ENCODE measurements at places on chromosomes 6 and 20. TPM values are rescaled to one million over a fixed set of nuclear protein-coding genes. Genes with fewer than 3 reads are reported as not detected.

FAM135A gene
- 30.2 TPM for total RNA-seq

ZBTB46 gene
- 0.20 TPM for total RNA-seq

PGC gene
- not detected for total RNA-seq

DNA sequence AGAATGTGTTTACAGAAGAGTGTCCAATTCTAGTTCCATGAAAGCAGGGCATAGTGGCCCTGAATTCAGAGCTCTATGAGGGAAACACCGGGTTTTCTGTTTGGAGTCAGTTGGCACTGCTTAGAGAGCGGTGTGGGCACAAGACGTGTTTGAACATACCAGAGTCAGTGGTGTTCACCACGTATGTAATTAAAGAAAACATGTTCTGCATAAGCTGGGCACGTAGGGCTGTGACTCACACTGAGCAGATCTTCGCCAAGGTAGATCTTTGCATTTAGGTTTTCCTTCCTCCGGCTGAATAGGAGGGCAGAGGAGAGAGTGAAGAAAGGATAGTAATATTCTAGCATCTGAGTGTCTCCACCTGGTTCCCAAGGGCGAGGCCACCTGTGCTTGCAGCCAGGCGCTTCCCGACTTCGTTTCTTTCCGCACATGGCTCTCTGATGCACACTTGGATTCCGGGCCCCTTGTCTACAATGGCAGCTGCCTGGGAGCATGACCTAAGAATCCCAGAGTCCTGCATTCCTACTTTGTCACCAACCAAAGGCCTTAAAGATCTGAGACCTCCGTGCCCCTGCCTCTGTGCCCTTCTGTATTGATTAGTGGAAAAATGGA lies 136.2 kb downstream of the ERMARD start:
- DNase-seq, result no peak

IRAK1BP1 gene
- 11.3 TPM for total RNA-seq

GRCh38 chr20:39800548-39800947 lies 838.4 kb downstream of the DHX35 start:
- peak; percentile 12 for DNase-seq

DNA sequence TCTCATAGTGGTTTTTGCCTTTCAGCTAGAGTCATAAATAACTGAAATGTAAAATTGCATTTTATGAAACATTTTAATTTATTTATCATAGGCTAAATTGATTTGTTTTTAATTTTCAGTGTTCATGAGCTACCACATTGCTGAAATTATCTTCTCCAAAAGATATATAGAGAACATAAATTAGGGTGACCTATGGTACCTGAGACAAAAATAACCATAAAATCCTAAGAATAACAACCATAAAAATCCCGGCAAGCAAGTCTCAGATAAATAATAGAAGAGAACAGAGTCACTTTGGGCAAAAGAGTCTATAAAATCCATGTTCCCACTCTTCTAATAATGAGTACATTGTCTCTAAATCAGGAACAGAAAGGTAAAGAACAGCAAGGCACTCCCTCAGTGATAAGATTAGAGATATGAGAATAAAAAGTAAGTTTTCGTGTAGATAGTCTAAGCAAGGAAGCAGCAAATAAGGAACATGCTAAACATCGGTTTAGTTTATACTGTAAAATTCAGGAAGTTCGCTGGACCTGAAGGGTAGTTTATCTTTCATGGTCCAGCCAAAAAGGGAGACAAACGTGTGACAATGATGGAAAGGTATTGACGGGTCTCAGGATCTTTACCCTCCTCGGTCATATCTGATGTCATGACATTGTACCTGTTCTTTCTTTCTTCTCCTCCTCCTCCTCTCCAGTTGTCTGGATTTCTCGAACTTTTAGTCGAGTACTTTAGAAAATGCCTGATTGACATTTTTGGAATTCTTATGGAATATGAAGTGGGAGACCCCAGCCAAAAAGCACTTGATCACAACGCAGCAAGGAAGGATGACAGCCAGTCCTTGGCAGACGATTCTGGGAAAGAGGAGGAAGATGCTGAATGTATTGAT lies 117.6 kb downstream of the TMEM242 start:
- DNase-seq, result no peak

SLC22A1 gene
- total RNA-seq, result not detected

- DNase-seq, result no peak
These were observed 105.0 kb upstream of the SYNCRIP start for GRCh38 chr6:85747666-85748065.

GRCh38 chr6:27838945-27839625 lies 73.1 kb downstream of the OR2B2 start:
- DNase-seq, result no peak

LY86 gene
- not detected for total RNA-seq

DNA sequence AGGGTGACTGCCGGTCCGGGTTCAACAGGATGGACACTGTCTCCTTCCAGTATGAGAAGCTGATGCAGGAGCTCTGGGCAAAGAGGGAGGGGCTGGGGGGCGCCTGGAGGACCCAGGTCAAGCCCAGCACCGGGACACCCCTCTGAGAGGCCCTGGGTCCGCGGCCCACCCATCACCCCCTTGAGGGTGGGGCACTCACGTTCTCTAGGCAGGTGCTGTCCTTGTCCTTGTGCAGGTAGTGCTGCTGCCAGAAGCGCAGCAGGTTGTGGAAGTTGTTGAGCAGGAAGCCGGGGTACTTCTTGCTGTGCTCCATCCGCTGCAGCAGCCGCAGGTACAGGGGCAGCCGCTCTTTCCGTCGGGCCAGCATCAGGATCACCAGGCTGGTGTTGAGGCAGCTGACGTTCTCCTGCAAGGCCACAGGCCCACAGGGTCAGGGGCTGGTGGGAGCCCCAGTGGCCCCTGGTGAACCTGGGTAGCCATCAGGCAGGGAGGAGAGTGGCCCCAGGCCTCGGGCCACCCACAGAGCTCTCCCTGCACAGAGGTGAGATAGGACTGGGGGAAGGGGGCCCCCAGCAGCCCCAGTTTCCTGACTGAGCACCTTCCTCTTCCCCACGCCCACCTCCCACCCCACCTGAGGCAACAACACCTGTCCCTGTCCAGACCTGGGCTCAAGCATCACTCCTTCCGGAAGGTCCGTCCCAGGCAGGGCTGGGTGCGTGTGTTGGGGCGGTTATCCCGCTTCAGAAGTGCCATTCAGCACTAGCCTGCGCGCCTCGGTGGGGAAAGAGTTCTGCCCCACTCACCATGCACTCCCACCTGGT lies 47.8 kb downstream of the MYH7B start:
- no peak for DNase-seq

DNA sequence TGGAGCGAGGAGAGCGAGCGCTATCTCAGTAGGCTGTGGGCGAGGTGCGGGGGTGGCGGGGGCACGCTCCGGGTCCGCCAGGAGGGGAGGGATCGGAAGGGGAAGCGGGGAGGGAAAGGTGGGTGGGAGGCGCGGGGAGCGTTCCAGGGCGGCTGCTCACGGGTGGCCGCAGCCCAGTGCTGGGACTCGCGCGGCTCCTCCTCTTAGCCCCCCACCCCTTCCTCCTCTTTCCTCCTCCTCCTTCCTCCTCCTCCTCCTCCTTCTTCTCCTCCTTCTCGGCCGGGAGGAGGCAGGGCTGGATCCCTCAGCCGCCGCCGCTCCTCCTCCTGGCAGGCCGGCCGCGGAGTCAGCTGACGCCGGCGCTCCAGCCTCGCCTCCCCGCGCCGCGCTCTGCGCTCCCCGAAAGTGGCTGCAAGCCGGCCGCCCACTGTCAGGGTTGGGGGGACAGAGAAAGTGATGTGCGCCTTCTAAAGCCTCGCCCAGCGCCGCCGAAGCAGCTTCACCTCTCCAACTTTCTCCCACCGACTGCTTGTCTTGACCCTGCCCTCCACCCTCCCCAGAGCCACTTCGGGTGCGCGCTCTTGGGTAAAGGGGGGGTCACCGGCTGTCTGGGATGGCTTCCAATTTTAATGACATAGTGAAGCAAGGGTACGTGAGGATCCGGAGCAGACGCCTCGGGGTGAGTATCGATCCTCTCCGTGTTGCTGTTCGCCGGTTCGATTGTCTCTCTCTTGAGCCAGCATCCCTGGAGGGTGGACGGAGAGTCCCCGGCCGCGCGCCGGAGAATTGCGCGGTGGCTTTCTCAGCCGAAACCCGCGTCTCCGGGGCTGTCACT lies at the start of gene DOK5:
TSS of gene DOK5 (plus strand) at position 260 of the 835 bp plus-strand sequence. CDS start at position 614, 354 bp downstream.
- DNase-seq, result no peak

ARHGAP18 gene
- total RNA-seq, result 12.6 TPM

DNA sequence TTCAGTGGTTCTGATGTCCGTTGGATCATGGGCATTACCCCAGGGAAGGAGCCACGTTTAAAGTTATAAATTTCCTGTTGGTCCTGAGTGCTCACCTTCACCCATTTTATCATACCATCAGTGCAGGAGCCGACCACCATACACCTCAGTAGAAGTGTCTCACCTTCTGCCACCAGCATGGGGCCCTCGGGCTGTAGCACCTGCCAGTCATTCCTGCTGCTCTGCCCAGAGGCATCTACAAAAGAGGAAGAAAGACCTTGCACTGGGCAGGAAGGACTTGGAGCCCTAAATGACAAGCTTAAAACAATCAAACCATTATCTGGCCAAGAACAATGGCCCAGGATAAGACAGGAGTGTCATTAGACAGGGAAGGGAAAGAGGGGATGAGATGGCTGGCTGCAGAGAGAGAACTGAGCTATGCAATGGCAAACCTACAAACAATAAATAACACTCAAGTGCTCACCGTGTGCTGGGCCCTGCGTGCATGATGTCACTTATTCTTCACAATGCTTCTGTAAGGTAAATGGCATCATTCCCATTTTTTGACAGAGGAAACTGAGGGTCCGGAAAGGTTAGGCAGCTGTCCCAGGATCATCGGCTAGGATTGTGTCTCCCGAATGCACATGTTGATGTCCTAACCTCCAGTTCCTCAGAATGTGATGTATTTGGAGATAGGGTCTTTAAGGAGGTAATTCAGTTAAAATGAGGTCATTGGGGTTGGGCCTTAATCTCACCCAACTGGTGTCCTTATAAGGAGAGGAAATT lies 11.2 kb downstream of the SIRPB2 start:
- no peak for DNase-seq

LIME1 gene
- 7.6 TPM for total RNA-seq

CRISP2 gene
- total RNA-seq, result not detected

DNA sequence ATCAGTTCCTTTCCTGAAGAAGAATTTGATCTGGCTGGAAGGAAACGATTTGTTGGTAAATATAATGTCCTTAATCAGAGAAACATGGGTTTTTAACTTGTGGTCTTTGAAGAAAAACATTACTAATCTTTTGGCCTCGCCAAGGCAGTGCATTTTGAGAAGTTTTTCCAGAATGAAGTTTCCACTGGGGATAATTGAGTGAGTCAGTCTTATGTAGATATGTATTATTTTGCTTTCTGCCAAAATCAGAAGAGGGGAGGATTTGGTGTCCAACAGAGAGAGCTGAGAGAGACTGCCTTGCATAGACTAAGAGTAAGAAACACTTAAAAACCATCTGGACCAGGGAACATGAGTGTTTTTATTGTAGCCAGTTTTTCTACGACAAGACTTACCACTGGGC lies 79.9 kb downstream of the FNDC1 start:
- DNase-seq, result no peak

DNA sequence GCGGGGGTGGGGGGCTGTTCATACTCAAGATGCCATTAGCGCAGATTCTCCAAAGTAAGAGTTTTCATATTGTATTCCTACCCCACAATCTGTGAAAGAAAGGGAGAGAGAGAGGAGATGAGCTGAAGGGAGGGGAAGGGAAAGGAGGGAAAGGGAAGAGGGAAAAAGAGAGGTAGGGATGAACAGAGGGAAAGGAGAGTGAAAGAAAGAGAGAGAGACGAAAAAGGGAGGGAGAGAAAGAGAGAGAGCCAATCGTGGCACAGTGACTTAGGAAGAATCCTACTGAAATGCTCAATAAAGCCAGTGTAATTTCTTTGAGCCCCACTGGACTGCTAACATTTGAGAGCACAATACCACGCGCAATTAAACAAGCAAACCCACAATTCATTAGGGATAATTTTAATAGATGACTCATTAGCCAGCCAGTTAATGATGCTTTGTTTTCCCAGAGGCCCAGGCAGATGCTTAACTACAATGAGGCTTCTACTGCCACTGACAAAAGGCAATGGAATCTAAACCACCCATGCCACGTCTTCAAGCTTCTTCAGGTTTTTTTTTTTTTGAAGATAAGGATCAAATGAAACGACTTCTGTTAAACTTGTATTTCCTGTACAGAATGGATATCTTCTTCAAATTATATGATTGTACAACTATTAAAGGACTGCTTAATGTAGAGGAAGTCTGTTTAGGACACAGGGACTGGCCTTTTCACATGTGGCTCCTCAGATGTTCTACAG lies 306.8 kb downstream of the FOXC1 start:
- DNase-seq, result no peak

DNA sequence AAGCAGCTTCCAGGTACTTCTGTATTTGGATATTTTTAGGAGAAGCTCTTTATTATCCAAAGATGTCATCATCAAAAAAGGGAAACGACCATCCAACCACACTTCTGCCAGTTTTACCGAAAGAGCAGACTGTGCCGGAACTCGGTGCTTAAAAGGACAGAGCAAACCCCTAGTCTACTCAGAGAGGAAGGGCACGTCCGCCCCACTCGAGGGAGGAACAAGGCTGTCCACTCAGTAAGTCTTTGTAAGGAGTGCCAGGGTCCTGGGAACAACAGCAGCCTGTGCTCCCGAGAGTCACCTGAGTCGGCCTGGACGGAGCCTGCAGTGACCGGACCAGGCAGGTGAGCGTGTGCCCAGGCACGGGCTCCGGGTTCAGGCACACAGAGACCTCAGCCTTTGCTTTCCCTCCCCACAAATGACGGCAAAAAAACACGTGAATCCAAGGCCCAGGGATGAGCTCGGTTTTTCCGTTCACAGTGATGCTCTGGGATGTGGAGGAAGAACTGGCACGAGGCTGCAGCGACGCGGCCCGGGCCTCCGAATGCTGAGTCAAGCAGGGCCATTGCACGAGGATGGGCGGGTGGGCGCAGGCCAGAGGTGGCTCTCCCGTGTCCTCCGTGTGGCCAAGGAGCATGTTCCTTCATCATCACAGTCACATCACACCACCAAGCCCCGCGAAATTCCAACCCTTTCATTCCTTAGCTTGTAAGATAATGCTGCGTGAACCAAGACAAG lies 17.4 kb upstream of the SLCO4A1 start:
- DNase-seq, result no peak

GRCh38 chr6:3283241-3283640 lies 24.5 kb downstream of the PSMG4 start:
- DNase-seq, result no peak

GRCh38 chr20:40773376-40773775 lies 84.3 kb upstream of the MAFB start:
- DNase-seq, result no peak

- DNase-seq, result no peak
These were observed 102.2 kb downstream of the RTN4IP1 start for GRCh38 chr6:106527117-106527516.

GRCh38 chr6:32086661-32087573 lies 22.2 kb downstream of the TNXB start:
- no peak for DNase-seq

UBE2C gene
- total RNA-seq, result 179 TPM
